Prostate gland (tissue), 2 donors: ENCODE measurements at places on chromosomes 3 and 15. TPM values are rescaled to one million over a fixed set of nuclear protein-coding genes. Genes with fewer than 3 reads are reported as not detected.

Gene PYGO1
- 7.2 TPM for total RNA-seq

- H3K4me1 ChIP-seq = no peaks in the 10 kb centered on the region
- H3K27ac ChIP-seq = peak within 1 kb of the TSS; percentile 31
- DNase-seq = no peak
- H3K36me3 ChIP-seq = no peaks in the 10 kb centered on the region
Measured at GRCh38 chr3:44584646-44585501, at the start of gene ZNF660. Gene ZNF660 (plus strand): TSS chr3:44584964. CDS start chr3:44594194, 9,230 bp downstream.

GRCh38 chr3:170643831-170644230 lies 58.0 kb upstream of the SLC7A14 start:
- no peak overlapping the region for H3K4me3 ChIP-seq
- H3K4me1 ChIP-seq = no peaks in the 10 kb centered on the region
- no peaks in the 10 kb centered on the region for H3K27me3 ChIP-seq
- no peak overlapping the region for H3K27ac ChIP-seq
- DNase-seq = no peak

GRCh38 chr3:171283183-171283847 lies 176.9 kb downstream of the TNIK start:
- H3K27ac ChIP-seq = no peak overlapping the region
- H3K36me3 ChIP-seq = no peaks in the 10 kb centered on the region
- H3K4me1 ChIP-seq = no peaks in the 10 kb centered on the region
- no peaks in the 10 kb centered on the region for H3K27me3 ChIP-seq
- H3K4me3 ChIP-seq = no peak overlapping the region

GRCh38 chr15:70132139-70132538 lies 34.4 kb upstream of the TLE3 start:
- no peaks in the 10 kb centered on the region for H3K4me1 ChIP-seq
- no peak overlapping the region for H3K4me3 ChIP-seq
- no peak for DNase-seq

DNA sequence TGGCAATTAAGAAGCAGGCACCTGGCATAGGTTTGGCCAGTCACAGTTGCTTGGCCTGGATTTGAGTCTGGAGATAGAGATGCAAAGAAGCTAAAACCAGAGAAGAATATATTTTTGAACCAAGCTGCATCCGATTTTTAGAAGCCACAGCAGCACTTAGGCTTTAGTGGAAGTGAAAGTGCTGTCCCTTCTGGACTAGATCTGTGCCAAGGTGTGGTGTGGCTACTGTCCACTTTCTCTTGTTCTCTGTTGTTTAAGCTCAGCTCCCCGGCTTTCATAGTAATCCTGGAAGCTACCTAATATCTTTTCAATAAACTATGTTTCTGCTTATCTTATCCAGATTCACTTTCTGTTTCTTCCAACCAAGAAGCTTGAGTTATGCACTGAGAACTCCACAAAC lies 183.4 kb upstream of the THRB start:
- H3K27me3 ChIP-seq = no peaks in the 10 kb centered on the region
- H3K36me3 ChIP-seq = no peaks in the 10 kb centered on the region
- H3K27ac ChIP-seq = no peak overlapping the region
- H3K4me1 ChIP-seq = no peaks in the 10 kb centered on the region
- DNase-seq = no peak

DNA sequence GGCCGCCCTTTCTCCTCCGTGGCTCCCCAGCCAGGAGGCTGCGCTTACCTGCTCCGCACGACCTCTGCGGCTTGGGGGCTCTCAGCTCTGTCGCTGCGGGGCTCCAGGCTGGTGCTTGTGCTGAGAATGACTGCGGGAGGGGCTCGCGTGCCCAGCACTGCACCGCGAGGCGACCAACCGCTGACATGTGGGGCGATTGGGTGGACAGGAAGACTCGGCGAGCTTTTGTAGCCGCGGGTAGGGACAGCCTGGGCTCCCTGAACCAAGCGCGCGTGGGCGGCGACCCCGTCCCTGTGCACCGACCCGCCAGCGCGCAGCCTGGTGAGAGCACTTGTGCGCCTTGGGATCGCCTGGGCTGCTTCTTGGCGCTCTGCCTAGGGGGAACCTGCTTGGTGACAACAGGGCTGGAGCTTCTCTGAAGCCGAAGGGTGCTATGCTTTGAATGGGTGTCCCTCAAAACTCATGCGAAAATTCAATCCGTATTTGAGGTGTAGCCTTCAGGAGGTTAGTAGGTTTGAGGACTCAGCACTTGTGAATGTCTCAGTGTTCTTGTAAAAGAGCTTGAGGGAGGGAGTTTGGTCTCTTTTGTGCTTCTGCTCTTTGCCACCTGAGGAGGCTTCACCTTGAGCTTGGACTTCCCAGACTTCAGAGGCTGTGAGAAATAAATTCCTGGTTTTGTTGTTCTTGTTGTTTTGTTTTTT lies 50.4 kb downstream of the IL12A start:
- no peaks in the 10 kb centered on the region for H3K27me3 ChIP-seq
- H3K36me3 ChIP-seq = no peaks in the 10 kb centered on the region
- H3K4me1 ChIP-seq = no peaks in the 10 kb centered on the region
- no peak overlapping the region for H3K27ac ChIP-seq
- H3K4me3 ChIP-seq = peak overlapping the region; percentile 27
- peak; percentile 24 for DNase-seq

Gene SLC49A4
- 34.7 TPM for total RNA-seq

Gene SERINC4
- total RNA-seq = not detected

Gene NR2E3
- total RNA-seq = 2.1 TPM

DNA sequence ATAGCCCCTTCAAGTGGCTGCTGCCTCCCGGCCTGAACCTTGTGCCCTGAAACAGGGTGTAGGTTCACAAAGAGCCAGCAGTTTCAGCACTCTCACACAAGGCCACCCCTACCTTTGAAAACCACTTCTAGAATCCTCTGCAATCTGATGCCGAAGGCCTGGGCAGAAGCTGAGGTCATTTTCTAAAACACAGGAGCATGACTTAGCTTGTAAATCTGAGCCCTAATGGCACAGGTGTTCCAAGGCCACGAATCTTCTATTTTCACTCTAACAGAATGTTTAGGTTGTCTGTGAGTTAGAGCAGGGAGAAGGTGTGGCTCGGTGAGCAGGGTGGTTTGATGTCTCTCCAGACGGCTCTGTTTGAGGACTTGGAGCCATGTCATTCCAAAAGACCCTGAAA lies 62.3 kb downstream of the SYNM start:
- no peaks in the 10 kb centered on the region for H3K36me3 ChIP-seq
- no peaks in the 10 kb centered on the region for H3K27me3 ChIP-seq
- H3K27ac ChIP-seq = peak overlapping the region; percentile 81
- no peaks in the 10 kb centered on the region for H3K4me1 ChIP-seq
- DNase-seq = no peak

Gene CTSH
- total RNA-seq = 257 TPM

- no peaks in the 10 kb centered on the region for H3K4me1 ChIP-seq
- no peak for DNase-seq
- no peak overlapping the region for H3K27ac ChIP-seq
- H3K36me3 ChIP-seq = no peaks in the 10 kb centered on the region
Measured at GRCh38 chr3:111690242-111690641, 95.1 kb upstream of the ZBED2 start.

DNA sequence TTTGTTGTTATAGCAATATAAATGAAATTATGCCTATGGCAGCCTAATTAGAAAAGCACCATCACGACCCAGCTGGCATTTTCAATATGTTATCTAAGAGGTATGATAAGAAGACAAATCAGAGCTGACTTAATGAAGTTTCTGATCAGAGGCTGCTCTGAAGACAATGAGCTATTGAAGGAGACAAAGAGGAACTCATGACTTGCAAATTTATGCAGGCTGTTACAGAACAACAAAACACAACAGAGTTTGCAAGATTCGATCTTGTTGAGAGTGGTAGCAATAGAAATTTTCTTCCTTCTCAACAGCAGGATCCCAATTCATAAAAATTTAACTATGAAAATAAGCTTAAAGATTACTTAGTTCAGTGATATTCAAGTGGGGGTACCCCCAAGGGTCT lies 7.7 kb downstream of the CCDC54 start:
- H3K27ac ChIP-seq = no peak overlapping the region
- H3K4me1 ChIP-seq = no peaks in the 10 kb centered on the region
- no peaks in the 10 kb centered on the region for H3K36me3 ChIP-seq
- H3K4me3 ChIP-seq = no peak overlapping the region
- no peaks in the 10 kb centered on the region for H3K27me3 ChIP-seq
- DNase-seq = no peak

Gene CORO2B
- 0.50 TPM for total RNA-seq

Gene CCDC191
- 8.1 TPM for total RNA-seq

GRCh38 chr3:172614340-172615274 lies 91.4 kb upstream of the TNFSF10 start:
- H3K27ac ChIP-seq = no peak overlapping the region
- no peaks in the 10 kb centered on the region for H3K27me3 ChIP-seq
- no peak overlapping the region for H3K4me3 ChIP-seq
- no peaks in the 10 kb centered on the region for H3K36me3 ChIP-seq
- no peak for DNase-seq

DNA sequence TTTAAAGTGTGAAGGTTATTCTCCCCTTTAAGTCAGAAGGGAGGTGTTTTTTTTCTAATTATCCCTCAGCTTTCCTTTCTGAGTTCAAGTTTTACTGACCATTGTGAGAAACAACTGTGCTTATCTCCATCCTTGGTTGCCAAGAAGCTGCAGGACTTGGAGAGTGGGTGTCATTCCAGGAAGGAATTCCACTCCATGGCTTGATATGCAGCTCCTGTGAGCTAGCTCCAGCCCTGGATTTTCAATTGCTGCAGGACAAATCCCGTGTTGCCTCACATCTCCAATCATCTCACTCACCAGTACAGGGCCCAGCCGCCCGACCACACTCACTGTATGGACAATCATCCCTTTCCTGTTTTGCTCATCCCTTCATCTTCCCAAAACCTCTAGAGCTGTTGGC lies 122.5 kb downstream of the IGSF11 start:
- no peaks in the 10 kb centered on the region for H3K4me1 ChIP-seq
- no peak for DNase-seq
- H3K27ac ChIP-seq = no peak overlapping the region
- H3K4me3 ChIP-seq = no peak overlapping the region
